Hematopoietic multipotent progenitor cell (in vitro differentiated cells): ENCODE measurements at places on chromosomes 7 and 10. TPM values are rescaled to one million over a fixed set of nuclear protein-coding genes. Genes with fewer than 3 reads are reported as not detected.
A peak's percentile ranks its signal among the peaks of the same experiment; 100 is the strongest.

- DNase-seq = no peak
These were observed 34.8 kb upstream of the CCSER2 start for GRCh38 chr10:84293574-84294016.

DNA sequence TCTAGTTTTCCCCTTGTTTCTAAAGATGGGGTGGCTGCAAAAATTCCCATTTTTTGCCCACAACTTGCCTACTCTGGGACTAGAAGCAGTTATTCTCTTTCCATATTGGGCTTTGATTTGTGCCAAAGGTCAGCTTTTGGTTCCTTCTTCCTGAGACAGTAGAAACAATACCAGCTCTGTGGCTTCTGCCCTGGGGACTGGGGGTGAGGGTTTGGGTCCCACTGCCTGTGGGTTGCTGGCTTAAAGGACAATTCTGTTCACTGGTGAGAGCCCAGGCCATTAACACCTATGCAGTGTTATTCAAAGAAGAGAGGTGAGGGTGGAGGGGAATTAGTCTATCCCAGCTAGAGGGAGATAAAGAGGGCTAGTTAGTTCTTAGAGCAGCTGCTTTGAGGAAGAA is 171.5 kb downstream of the CPEB3 start:
- no peak for DNase-seq

The SLC26A3 gene
- not detected for total RNA-seq

- no peak for DNase-seq
These were observed 1307.7 kb upstream of the LRRTM3 start for GRCh38 chr10:65618126-65618525.

DNA sequence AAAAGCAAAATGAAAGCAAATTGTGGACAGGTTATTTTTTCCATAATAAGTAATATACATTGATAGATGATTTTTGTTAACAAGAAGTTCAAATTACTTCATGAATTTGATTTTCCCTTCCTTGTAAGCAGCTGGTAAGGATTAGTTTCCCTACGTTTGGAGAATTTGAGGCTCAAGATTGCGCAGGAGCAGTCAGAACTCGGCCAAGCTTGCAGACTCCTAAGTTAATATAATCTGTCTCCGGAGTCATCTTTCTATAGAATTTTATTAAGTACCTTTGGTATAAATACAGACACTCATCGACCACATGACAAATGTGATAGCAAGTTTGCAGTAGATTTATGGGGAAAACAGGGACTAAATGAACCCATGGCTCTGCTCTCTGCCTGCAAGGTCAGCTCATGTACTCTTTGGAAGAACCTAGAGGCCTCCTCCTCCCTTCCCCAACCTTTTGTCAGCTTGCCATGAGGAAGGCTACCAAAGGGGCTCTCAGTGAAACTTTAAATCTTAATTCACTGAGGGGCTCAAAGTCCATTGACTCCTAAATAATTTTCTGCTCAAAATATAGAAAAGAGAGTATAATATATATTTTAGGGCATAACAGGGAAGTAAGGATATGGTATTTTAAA is 89.2 kb upstream of the CTTNBP2 start:
- no peak for DNase-seq

DNA sequence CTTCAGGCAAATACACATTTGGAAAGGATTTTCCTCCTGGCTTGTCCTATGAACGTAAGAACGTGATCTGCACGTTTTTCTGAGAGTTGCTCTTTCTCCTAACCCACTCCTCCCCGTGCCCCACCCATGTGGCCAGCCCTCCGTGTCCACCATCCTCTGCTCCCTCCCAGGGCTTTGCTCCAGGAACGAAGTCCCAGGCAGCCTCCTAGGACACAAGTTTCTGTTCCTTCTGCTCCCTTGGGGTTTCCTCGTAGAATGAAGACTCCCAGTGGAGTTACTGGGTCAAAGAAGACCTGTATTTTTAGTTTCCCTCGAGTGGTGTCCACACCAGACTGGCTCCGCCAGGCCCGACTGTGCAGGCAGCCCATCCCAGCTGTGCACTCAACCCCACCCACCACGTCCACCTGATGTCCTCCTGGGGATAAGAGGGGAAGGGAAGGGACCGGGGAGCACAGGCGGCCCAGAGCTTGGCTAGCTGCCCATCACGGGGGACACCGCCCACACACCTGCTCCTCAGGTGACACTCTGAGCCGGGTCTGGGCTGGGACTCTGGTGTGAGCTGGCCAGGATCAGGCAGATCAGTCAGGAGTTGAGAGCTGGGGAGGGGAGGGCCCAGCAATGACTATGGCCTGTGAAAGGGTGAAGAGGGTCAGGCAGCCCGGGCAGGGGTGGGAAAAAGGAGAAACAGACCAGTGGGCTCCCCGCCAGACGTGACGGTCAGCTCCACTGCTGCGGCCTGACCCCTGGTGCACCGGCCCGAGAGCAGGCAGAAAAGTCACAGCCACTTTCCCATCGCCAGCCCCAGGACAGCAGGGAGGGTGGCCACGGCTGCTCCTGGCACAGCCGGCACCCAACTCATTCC is 54.3 kb upstream of the PPP2R2D start:
- no peak for DNase-seq

DNA sequence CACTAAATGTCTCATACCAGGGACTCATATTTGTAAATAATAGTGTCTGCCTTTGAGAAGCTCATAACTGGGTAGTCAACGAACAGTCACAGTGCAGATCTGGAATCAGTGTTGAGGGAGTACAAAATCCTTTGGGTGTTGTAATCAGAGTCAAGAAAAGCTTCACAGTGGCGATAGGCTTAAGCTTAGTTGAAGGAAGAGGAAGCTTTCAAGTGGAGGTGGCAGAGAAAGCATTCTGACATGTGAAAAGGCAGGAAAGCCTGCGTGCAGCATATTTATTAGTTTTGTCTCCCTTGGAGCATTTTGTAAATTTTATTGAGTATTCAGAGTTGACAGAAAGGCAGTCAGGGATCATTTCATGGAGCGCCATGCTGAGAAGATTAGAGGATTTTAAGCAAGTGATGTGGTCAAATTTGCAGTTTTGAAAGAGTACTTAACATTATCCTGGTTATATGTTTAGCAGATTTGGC is 104.9 kb downstream of the ADK start:
- peak; percentile 32 for DNase-seq

GRCh38 chr10:96305019-96305418 is 785 bp downstream of the DNTT start:
- DNase-seq = no peak

- no peak for DNase-seq
These were observed 10.0 kb downstream of the FAM171A1 start for GRCh38 chr10:15361131-15361530.

The VPS41 gene
- total RNA-seq = 25.0 TPM

DNA sequence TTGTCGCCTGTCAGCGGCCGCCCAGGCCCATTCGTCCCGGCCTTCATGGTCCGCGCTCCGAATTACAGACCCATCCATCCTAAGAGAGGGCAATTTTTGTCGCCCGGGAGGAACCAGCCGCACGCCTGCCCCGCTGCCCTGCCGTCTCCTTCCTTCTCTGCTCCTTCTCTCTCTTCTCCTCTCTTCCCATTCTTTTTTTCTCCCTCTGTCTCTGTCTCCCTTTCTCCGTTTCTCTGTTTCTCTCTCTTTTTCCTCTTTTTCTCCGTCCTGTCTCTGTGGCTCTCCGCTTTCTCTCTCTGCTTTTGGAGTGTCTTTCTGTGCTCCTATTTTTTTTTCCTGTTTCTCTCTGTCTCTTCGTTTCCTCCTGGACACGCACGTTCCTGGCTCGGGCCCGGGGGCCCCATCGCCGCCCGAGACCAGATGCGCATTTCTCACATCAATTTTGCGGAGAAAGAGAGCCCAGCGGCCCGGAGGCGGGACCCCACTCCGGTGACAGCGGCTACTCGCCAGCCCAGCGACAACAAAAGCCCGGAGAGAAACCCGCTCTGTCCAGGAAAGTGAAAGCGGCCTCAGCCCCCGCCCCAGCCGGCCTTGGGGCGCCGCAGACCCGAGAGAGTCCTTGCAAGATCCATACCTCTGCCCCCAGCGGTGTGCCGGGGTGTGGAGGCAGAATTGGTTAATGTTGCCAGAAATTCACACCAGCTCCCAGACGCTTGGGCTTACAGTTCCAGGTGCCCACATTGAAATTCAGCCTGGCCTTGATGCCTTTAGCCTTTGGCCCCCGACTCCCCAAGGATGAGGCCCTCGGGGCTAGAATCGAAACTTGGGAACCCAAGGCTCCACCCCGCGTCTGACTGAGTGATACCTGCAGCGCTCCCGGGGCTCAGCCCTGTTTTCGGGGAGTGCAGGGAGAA is 4.1 kb downstream of the LBX1 start:
- DNase-seq = peak; percentile 50

DNA sequence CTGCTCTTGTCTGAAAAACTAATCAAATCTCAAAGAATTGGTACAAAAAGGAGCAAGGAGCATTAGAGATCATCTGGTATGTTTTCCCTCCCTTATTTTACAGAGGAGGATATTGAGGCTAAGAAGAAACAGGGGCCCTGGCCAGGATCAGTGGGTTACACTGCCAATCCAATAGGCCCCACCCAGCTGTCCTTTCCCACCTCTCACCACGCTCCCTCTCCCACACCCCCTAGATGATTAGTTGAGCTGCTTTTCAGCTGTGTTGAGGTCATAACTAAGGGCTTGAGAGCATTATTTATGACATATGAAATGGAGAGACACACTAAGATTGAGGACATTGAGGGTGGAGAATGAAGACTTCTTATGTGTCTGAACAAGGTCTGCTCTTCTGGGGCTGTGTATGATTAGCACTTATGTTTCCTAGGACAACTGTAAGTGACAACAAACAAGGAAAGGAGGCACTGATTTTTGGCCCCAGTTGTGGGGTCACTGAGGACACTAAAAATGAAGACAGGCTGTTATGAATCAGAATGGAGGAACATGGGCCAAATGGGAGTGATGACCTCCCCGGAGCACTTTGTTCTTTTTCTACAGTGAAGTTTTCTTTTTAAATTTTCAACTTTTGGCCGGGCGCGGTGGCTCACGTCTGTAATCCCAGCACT is 26.5 kb downstream of the VWA2 start:
- no peak for DNase-seq

- DNase-seq = no peak
These were observed 3.1 kb upstream of the UPP1 start for GRCh38 chr7:48085942-48086341.

- DNase-seq = no peak
These were observed 87.7 kb downstream of the TNS3 start for GRCh38 chr7:47493976-47494911.
